Brain microvascular endothelial cell (primary cell): ENCODE measurements at places on chromosomes 5 and 9.

GRCh38 chr5:149288436-149288835 lies 16.8 kb downstream of the AFAP1L1 start:
- no peak for DNase-seq

GRCh38 chr9:134501761-134502265 lies 139.8 kb upstream of the COL5A1 start:
- DNase-seq, result no peak

GRCh38 chr5:43485406-43485805 lies 1.7 kb upstream of the TMEM267 start:
- no peak for DNase-seq

- no peak for DNase-seq
Observed at GRCh38 chr9:37987467-37987981, 81.5 kb downstream of the SHB start.

GRCh38 chr5:106634375-106634774 lies 1036.4 kb downstream of the EFNA5 start:
- no peak for DNase-seq

- no peak for DNase-seq
Observed at GRCh38 chr5:178437386-178438075, 152.7 kb downstream of the COL23A1 start.

DNA sequence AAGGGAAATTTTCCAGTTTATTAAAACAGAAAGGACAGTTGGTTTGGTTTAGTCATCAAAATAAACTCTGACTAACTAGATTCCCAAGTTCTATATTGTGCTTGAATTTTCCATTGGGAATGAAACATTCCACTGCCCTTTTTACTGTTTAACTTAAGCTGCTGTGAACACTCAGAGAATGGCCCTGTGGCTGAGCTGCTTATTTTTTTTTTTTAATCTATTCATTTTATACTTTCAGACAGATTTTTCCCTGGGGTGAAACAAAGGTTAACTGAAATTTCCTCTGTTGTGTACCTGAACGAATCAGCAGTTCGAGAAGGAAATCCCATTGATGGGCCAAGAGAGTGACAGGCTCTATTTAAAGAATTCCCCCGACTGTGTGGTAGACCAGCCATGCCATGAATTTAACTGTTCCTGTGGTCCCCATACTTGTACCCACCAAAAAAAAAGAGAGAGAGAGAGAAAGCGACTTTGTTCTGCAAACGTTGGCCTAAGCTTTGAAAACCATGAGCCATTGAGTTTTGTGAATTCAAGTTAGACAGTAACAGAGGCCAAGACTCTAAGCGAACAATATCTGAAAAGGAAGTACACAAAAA lies 138.7 kb upstream of the GRHPR start:
- no peak for DNase-seq

GRCh38 chr9:21097817-21098216 lies 20.1 kb upstream of the IFNB1 start:
- no peak for DNase-seq

GRCh38 chr9:115006660-115007059 lies 76.3 kb upstream of the TNFSF8 start:
- peak; percentile 82 for DNase-seq

- DNase-seq, result no peak
Observed at GRCh38 chr9:137050570-137050969, 3.3 kb downstream of the ENTPD2 start.

GRCh38 chr5:32283539-32284377 lies 29.0 kb downstream of the MTMR12 start:
- peak; percentile 40 for DNase-seq

DNA sequence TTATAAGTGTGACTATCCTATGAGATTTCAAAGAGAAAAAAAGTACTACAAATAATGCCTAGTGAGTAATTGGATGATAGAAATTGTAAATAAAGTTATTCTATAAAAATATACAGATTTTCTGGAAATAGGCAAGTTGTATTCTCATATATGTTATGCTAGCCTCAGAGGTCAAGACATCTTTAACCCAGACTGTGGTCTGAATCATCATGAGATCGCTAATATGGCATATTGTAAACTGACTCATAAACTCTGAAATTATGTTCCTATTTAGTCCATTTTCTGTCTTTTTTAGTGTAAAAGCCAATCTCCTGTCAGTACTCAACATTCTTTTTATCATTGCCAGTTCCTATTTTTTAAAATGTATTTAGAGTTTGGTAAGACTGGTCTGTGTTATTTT lies 14.2 kb downstream of the LOX start:
- DNase-seq, result peak; percentile 10

DNA sequence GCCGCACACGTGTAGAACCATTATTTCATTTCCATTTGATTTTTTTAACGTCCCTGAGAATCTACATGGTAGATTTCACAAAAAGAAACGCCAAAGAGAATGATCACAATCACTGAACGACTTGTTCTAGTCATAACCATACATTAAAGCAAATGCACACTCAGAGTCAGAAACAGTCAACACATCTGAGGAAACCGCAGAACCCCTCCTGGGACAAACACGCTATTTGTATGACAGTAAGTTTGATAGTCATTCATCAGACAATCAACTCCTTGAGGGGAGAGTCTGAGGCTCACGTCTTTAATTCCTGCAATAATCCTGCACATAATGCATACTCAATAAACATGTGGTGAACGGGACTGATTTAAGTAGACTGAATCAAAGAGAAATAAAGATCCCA lies 129.2 kb downstream of the MED27 start:
- no peak for DNase-seq

DNA sequence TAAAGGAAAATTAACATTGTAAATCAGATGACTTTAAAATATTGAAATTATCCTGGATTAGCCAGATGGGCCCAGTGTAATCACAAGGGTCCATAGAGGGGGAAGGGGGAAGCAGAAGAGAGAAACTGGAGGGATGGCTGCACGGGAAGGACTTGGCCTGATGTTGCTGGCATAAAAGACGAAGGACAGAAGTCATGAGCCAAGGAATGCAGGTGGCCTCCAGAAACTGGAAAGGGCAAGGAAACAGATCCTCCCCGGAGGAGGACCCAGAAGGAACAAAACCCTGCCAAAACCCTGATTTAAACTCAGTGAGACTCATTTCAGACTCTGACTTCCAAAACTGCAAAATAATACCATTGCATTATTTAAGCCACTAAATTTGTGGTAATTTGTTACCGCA lies 100.2 kb downstream of the ADAMTS2 start:
- DNase-seq, result no peak

DNA sequence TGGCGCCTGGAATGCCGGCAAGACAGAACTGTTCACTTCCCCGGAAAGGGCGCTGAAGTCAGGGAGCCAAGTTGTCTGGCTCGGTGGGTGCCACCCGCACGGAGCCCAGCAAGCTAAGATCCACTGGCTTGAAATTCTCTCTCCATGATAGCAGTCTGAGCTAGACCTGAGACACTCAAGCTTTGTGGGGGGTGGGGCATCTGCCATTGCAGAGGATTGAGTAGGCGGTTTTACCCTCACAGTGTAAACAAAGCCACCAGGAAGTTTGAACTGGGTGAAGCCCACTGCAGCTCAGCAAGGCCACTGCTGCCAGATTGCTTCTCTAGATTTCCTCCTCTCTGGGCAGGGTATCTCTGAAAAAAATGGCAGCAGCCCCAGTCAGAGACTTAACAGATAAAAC lies 277.4 kb downstream of the SLCO4C1 start:
- no peak for DNase-seq

- no peak for DNase-seq
Observed at GRCh38 chr9:76227156-76227555, 167.1 kb downstream of the RFK start.
